ENCODE measurements at places on chromosomes 5 and 9.

GRCh38 chr9:121542025-121542424 lies 42.4 kb upstream of the GGTA1 start:
- no peak for DNase-seq

DNA sequence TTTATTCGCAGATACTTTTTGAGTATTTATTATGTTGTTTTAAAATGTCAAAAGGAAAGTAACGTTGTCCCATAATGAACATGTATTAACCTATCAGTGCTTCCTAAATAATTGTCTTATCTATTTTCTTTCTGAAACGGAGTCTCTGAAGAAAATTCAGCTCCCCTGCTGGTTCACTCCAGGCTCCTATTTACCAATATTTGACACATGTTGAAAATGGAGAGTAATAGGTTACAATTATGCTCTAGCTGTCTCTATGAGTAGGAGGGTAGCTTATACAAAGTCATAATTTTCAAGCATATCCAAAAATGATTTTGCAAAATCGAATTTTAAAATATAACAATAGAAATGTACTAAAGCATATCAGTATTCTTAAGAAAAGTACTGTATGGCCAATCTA lies 844.1 kb downstream of the CDH18 start:
- no peak for DNase-seq

DNA sequence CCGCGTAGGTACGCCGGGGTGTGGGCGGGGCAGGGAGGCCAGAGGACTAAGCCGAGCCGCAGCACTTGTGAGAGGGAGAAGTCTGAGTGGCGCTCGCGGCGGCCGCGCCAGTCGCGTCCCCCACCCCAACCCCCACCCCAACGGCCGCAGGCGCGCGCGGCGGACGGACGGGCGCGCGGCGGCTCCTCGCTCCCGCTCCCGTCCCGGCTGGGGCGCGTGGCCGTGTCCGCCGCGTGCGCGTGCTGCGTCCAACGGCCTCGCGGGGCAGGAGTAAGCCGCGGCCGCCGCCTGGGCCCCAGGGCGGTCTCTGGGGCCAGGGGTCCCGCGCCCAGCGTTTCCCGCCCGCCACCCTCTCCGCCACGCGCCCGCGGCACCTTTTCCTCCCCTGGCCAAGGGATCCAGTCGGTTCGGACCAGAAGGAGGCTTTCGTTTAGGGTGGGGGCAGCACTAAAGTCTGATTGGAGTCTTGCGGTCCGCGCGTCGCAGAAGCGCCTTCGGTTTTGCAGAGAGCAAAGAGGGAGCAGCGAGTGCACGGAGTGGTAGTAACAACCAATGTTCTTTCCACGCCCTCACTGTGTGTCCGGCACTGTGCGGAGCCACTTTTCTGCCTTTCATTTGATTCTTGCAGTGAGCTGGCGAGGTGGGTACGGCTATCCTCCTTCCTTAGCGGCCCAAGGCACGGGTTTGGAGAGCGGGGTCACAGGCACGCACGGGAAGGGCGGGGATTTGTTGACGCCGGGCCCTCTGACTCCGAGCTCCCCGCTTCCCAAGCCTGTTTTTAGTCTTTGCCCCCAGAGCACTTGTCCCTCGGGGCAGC lies 483 bp downstream of the G3BP1 start:
- DNase-seq: peak; percentile 67

DNA sequence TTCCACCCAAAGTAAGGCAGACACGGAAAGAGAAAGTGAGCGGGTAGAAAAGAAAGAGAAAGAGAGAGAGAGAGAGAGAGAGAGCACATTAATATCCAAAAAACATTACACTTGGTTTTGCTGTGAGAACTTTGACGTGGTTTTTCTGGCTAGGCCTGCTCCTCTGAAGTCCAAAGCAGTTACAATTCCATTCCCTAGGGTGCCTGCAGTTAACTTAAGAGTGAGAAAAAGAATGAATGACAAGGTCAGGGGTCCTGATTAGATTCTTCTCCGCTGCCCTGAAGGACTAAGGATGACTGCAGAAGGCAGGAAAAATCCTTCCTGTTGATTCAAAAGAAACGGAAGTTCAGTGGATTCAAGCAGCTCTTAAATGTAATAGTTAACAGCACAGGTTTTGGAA lies 589.8 kb downstream of the PRELID2 start:
- DNase-seq: no peak

DNA sequence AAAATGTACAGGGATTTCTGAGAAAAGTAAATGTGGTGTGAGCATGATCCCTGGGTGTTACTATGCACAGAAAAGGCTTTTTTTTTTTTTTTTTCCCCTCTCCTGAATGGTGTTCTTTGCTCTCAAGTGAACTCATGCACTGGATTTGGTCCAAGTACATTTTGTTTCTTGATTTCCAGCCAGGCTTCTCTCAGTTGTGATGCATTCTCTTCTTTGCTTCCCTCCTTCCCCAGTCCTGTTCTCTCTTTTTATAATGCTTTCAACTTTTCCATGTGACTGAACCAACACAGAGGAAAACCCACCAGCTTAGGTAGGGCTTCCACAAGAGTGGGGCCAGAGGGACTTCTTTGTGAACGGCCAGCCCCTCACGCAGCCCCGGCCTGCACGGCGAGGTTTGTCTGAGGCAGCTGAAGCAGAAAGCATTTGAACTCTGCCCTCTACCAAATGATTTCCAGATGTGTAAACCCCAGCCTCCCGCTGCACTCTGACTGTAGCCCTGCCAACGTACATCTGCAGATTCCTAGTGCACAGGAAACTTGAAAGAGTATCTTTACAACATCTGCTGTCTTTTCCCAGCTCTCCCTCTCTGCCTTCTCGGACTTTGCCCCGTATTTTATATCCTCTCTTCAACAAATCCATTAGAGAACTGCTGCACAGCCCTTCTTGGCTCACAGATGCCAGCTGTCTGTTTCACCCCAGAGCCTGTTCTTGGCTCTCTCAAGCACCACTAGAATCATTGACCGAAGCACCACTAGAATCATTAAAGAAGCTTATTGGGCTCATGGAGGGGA lies 71.8 kb upstream of the CD180 start:
- no peak for DNase-seq

- no peak for DNase-seq
Observed at GRCh38 chr9:12778389-12778788, 3.6 kb downstream of the LURAP1L start.

DNA sequence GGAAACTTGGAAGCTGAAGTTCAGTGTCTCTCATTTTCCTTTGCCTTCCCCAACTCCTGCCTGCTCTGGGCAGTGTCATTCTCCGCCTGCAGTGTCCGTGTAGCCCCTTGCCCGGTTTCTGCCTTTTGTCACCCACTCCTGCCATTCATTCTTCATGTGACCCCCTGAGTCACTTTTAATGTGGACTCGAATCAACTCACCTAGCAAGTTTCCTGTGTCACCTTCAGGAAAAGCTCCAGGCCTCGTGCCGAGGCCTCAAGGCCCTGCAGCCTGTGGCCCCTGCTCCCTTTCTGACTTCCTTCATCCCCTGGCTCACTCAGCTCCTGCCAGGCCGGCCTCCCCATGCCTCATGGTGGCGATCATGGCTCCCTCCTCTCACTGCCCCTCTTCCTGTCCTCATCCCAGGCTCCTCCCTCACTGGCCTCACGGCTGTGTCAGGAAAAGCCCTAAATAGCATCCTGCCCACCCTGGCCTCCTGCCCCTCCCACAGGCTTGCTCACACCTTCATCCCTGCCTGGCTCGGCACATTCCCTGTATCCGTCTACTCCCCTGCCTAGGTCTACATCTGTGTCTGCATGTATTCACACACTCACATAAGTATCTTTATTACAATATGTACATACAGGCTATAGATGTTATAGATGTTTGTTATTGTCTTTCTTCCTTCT lies 294.9 kb downstream of the MED10 start:
- no peak for DNase-seq

GRCh38 chr9:133709015-133709611 lies 29.0 kb downstream of the SARDH start:
- DNase-seq: no peak

- DNase-seq: no peak
Observed at GRCh38 chr9:135002336-135002735, 84.6 kb upstream of the FCN1 start.

GRCh38 chr9:34139477-34140146 lies 13.1 kb upstream of the DCAF12 start:
- DNase-seq: peak; percentile 98

DNA sequence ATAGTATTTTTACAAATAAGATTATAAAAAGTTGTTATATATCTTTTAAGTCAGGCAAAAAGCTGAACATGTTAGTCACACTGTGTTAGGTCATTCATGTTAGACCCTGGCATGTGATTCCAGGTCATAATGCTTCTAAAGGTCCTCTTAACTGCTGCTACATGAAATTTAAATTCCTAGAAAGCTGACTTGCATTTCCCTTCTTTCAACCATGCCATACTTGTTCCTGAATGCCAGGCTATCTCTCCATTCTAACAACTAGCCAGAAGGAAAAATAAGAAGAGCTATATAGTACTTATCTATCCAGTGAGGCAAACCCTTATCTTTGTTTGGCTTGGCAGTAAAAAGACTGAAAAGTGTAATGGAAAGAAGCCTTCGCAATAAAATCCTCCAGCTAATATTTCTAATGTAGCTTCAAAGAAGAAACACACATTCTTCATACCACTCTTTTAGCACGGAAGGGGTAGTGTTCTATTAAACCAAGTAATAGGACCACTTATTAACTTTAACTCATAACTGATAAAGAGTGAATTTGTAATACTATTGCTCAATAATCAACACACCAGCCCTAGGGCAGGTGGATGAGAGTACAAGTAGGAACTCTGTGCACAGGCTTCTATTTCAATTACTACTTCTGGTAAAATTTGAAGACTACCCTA lies 310.2 kb downstream of the PDE4D start:
- DNase-seq: no peak

DNA sequence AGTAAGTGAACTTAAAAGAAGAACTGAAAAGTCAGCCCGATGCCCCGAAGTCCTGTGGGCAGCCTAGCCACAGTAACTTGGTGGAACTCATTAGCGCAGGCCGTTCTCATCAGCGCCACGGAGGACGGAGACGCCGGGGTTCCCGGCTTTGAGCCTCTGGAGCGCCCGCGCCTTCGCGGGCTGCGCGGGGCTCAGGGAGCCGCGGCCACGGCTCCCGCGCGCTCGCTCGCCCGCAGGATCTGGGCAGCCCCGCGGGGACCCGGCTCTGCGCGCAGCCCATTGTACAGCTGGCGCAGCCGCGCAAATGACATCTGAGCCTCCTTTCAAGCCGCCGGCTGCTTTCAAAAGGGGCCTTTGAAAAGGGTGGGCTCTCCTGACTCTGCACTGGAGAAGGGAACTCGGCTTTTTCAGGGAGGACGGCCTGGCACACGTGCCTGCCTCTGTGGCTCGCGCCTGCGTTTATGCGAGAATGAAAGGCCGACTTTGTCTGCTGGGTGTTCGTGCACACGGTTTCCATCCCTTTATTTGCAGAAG lies 40.7 kb downstream of the TLR4 start:
- peak; percentile 19 for DNase-seq

- DNase-seq: no peak
Observed at GRCh38 chr5:6568383-6568782, 64.5 kb downstream of the NSUN2 start.

DNA sequence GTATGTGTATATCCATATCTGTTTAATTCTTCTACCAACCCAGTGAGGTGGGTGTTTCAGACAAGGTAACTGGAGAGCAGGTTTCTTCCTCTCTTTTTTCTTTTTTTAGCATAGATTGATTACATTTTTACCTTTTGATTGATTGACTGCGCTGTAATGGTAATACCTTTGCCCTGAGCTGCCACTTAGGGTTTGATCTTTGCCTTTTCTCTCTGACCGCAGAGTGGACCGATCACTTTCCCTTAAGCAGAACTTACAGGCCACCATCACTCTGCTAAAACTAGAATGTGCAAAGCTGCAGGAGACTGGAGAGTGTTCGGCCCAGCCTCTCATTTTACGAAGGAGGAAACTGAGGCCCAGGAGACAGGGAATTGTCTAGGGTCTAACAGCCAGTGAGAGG lies 38.0 kb downstream of the RCL1 start:
- no peak for DNase-seq

DNA sequence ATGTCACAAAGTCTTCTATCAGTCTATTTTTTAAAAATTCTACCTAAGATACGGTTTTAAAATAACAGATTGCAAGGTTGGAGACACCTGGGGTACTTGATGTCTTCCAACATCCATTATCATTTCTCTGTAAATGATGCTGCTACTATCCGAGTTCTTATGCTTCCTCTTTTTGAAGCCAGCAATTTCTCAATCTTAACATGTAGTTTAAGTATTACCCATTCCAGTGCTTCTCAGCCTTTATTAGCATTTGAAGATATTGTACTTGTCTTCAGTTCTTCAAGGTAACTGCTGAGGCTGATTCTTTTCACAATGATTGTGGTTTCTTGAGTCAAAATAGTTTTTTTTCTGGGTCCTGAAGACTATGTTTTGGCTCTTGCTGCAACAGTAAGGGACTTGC lies 96.4 kb upstream of the SELENOP start:
- DNase-seq: peak; percentile 49

DNA sequence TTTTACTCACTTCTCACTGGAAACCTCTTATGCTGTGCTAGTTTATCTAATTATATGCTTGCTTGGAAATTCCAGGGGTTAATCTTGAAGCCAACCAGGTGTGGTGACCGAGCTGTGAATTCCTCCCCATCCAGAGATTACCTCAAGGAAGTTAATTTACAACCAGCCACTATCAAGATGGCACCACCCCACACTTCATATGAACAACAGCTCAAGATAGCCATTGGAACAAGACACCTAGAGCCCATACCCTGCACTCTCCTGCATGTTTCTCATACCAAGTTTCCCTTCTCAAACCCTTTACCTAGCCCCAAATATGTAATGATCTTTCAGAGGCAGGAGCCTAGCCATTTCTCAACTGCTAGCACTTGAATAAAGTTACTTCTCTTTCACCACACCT lies 2156.9 kb upstream of the C9orf72 start:
- no peak for DNase-seq

DNA sequence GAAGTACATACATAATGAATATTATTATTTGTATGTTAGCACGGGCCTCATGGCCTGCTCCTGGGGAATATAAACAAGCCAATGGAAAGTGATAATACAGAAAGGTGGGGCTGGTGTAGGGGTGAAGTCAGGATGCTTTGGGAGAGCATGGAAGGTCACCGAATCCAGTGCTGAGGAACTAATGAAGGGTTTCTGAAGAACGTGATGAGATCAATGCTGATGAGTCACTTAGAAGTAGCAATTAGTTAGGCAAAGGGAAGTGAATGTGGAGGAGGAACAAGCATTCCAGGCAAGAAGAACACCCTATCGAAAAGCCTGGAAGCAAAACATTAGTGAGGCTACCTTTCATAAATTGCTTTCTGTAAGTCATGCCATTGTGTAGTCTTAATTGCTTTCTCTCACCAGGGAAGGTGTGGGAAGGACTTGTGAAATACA lies 2.1 kb downstream of the ANXA1 start:
- DNase-seq: peak; percentile 27

- no peak for DNase-seq
Observed at GRCh38 chr5:125579182-125579581, 832.7 kb upstream of the ZNF608 start.

- no peak for DNase-seq
Observed at GRCh38 chr9:75551861-75552260, 338.6 kb upstream of the PCSK5 start.

GRCh38 chr5:86170194-86170593 lies 447.5 kb upstream of the COX7C start:
- no peak for DNase-seq

DNA sequence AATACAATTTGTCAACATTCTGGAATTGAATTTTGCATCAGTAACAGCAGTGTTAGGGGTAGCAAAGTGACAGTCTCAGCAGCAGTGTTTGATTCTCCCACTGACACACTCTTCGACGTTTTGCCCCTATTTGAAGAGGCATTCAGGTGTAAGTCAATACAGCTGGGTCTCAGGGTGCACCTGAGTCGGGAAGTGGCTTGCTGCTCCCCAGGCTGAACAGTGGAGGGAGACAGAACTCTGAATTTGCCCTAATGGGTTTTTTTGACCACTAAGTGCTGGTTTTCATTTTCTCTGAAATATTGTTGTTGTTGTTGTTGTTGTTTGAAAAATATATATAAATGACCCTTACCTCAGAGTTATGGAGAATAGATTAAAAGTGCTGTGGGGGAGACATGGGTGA lies 223.2 kb downstream of the TLR4 start:
- DNase-seq: no peak
